ENCODE measurements at places on chromosomes 12 and 14.

- DNase-seq: no peak
Observed at GRCh38 chr14:71491931-71492330, 440.3 kb upstream of the RGS6 start.

DNA sequence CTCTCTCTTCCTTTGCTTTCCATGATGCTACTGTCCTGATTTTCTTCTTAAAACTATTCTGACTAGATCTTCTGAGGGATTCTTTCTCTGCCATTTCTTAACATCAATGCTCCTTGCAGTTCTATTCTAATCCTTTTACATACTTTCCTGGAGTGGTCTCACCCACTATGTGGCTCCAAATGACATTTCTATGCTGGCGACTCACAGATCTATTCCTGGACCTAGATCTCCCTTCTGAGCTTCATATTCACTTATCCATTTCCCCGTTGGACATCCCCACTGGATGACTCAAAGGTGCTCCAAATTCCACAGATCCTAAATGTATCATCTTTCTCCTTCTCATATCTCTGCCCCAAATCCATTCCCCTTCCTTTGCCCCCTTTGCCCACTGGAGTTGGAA is 4.1 kb downstream of the TEP1 start:
- no peak for DNase-seq

DNA sequence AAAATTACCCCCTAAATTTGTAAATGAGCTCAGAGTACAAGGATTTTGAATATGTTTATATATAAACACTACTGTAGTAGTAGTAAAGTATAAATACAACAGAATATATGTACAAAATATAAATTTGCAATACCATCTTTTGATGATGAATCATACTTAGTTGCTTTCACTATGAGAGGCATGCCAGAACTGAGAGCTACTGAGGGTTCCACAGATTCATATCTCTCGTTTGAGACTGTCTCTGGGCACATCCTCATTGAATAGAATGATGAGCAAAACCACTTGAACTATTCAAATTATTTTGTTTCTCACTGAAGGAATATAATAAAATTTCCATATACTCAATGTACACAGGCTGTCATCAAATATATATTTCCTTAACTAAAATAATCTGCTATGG is 417.6 kb downstream of the NAV3 start:
- DNase-seq: no peak

- no peak for DNase-seq
Observed at GRCh38 chr14:102097441-102098135, 10.7 kb upstream of the HSP90AA1 start.

GRCh38 chr12:85152311-85152729 is 116.2 kb downstream of the LRRIQ1 start:
- DNase-seq: no peak

DNA sequence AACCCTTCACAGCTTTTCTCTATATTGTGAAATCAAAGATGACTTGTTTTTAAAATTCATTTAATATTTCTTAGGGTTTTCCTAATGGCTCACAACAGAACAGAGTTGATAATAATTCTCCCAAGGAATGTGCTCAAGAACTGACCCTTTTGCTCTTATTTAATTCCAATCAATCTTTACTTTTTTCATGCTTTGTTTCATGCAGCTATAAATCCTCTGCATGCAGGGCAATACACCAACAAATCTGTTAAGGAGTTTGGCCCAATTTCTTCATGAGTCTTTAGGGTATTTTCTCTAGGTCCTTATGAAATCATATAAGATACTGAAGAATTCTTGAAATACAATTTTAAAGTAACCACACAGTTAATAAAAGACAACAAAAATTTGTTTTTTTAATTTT is 264.2 kb downstream of the SLC6A15 start:
- DNase-seq: no peak

DNA sequence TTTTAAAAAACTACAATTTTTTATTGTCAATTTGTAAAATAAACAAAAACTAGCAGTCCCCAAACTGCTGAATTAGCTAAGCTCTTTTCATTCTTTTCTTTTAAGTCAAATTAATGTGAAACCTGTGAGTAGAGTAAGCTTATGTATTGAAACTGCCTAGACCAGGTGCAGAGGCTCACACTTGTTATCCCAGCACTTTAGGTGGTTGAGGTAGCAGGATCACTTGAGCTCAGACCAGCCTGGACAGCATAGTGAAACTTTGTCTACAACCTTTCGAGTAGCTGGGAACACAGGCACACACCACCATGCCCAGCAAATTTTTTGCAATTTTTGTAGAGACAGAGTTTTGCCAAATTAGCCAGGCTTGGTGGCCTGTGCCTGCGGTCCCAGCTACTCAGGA is 26.4 kb downstream of the SCFD1 start:
- DNase-seq: no peak

DNA sequence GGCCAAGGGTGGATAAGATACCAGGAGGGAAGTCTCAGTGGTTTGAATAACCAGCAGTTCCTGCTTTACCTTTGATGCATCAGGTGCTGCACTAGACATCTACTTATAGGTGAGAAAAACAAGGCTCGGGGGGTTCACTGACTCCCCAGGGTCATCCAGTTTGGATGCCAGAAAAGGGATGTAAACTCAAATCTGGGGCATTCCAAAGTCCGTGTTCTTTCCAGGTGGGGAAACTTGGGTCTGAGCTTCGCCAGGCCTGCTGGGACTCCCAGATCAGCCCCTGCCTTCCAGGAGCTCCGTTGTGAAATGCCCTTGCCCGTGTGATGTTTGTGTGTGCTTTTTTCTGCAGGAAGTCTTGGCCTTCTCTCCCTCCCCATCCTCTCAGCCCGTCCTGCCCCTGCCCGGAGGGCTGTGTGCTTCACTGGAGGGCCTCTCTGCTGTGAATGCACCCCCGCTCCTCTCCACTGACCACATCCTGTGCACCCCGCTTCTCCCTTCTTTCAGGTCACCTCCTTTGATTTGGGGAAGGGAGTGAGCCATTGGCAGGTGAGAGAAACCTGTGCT is 42.1 kb downstream of the TSPAN9 start:
- no peak for DNase-seq

GRCh38 chr12:14482886-14483285 is 84.8 kb downstream of the PLBD1 start:
- DNase-seq: no peak

GRCh38 chr12:54051026-54051842 is 2.4 kb upstream of the HOXC4 start:
- DNase-seq: no peak

GRCh38 chr14:51701951-51702350 is 50.2 kb downstream of the FRMD6 start:
- DNase-seq: no peak

Measured in NCI-H1930 (cell line).